Iris pigment epithelial cell (primary cell): ENCODE measurements at places on chromosomes 1 and 21.

- DNase-seq, result peak; percentile 33
Measured at GRCh38 chr21:35428489-35428888, 379.4 kb upstream of the RUNX1 start.

GRCh38 chr1:37036667-37037053, 2.3 kb upstream of the GRIK3 start:
- no peak for DNase-seq

DNA sequence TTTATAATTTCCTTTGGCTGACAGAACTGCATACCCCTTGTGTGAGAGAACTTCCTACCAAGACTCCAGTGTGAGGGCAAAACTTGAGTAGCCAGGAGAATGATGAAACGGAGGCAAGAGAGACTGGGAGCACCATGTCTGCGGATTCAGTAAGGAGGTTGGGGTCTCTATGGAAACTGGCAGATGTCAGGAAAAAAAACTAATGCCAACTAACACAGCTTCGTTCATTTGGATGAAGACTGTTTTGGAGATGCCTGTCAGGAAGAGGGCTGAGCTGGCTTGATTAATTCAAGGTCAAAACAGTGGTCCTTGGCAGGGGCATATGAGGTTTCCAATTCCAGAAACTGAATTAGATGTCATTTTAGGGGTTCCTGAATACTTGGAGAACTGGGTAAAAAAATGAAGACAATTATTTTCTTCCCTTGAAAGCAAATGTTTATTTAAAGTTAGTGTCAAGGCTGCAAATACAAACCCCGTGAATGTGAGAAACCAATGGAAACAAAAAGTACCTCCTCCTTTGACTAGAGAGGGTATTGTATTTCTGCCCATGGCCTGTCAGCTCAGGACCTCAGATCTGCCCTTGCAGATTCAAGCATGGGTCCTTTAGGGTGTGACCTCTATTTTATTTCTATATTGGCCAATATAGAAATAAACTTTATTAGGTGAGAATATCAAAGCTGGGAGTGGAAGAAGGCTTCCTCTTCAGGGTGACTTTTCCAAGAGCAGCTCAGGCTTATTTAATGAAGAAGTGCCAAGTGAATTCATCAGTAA, 110.5 kb downstream of the MAST2 start:
- DNase-seq, result peak; percentile 21

DNA sequence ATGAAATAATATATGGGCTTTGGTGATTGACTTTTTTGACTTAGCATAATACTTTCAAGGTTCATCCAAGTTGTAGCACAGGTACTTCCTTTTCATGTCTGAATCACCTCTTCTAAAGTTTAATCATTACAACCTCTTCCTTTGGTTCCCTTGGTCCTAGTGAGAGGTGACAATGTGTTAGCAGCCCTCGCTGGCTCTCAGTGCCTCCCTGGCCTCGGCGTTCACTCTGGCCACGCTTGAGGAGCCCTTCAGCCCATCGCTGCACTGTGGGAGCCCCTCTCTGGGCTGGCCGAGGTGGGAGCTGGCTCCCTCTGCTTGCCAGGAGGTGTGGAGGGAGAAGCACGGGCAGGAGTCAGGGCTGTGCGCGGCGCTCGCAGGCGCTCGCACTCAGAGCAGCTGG, 13.0 kb upstream of the RCAN3 start:
- no peak for DNase-seq

DNA sequence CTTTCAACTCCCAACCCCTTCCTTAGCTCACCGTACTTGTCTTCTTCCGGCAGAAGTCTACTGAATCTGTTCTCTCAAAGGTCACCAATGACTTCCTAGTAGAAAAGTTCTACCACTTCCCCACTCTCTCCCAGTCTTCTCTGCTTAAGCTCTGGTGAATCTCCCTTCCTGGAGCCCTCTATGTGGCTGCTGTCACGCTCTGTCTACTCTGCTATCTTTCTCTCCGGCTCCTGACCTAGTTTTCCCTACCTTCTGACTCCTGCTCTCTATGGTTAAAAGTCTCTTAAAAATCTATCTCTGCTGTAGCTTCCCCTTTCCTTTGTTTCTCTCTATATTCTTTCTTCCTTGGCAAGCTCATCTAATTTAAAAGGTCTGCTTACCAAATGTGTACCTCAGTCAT, 350.1 kb upstream of the GREM2 start:
- no peak for DNase-seq

DNA sequence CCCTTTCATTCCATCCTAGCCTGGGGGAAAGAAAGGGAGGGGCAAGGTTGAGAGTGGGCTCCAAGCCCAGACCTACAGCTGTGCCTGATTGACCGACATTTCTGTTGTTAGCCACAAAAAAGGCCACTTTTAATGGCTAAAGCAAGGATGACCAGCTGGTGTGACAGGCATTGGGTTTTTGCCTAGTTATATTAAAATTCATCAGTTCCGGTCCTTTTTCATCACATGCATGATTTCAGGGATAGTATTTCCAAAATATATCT, 192.3 kb downstream of the ZNF326 start:
- DNase-seq, result no peak

- no peak for DNase-seq
Measured at GRCh38 chr1:43426221-43426620, 27.5 kb downstream of the HYI start.

DNA sequence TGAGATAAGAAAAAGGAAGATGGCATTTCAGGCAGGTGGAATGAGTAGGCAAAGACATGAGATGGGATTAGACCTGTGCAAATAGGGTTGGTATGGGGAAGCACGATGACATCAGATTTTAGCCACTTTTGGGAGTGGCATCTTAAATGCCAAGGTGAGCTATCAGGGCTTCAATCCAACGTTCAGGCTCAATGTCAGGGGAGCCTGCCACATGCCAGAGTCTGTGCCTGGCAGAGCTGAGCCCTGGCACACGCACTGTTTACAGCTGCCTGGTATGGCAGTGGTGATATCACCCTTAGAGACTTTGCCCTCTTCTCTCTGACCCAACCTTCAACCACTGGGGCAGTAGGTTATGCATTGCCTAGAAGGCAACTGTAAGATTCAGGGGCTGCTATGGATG, 1.1 kb upstream of the GUCA2B start:
- DNase-seq, result no peak

DNA sequence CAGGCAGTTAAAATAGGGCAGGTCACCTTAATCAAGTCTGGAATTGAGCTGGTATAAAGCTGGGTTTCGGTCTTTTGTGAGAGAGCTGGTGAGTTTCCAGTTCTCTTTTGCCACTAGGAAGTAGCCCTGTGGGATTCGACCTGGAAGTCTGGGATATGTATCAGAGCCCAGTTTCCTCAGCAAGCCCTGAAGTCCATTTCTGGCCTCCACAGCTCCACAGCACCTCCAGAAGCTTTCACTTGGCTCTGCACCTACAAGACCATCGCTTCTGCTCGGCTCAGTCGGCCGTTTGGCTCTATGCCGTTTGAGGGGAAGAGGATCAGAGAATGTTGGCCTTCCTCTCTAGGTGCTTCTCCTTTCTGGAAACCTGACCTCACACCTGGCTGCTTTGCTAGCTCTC, 148.0 kb downstream of the GALNT2 start:
- peak; percentile 75 for DNase-seq

DNA sequence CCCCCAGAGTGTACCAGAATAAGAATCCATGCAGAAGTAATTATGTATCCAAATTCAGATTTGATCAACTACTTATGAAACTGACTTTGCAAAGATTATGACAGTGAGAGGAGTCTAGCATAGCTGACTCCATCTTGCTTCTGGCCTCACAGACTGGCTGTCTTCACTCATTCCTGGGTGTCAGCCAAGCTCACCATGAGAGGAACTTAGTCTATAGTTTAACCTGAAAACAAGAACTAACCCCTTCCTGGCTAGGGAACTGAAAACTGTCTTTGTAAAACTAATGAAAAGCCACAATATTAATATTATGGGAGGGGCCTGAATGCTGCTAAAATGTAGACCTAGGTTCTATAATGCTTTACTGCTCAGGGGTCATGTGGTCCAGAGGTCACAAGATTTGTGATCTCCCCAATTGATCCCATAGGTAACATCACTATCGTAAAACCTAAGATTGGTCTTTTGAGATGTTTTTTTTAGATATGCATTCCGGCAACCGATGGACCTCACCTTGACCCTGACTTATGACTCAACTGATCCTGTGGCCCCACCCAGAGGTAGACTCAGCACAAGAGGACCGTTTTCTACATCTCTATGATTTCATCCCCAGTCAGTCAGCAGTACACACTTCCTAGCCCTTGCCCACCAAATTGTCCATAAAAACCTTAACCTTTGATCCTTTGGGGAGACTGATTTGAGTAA, 55.2 kb downstream of the ATP1B1 start:
- DNase-seq, result peak; percentile 47

- no peak for DNase-seq
Measured at GRCh38 chr1:233245191-233245765, 50.2 kb downstream of the PCNX2 start.

DNA sequence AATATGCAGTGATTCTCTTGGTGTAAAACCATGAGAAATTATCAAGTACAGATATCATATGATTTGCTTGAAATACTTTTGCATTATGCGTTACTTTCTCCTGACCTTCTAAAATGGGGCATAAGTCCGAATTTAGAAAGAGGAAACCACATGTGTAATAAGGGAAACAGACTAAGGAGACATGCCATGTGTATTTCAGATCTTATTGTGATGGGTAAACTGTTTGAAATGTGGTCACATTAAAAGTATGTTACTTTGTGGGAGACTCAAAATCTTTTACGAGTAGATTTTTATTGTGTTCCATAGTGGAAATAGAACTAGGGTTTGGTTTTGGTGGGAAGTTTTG, 173.0 kb downstream of the NFIA start:
- no peak for DNase-seq
